Activated T-cell treated with anti-CD3 and anti-CD28 coated beads for 4 hours (primary cell): ENCODE measurements at places on chromosomes 2 and 18.

GRCh38 chr18:5238371-5238976 lies 41.4 kb upstream of the AKAIN1 start:
- DNase-seq: peak; percentile 21

GRCh38 chr2:142936629-142937028 lies 59.2 kb downstream of the KYNU start:
- DNase-seq: no peak

GRCh38 chr2:27806311-27807059 lies 35.0 kb downstream of the MRPL33 start:
- no peak for DNase-seq

- DNase-seq: no peak
These were observed 466.3 kb upstream of the RAB12 start for GRCh38 chr18:8142932-8143331.

DNA sequence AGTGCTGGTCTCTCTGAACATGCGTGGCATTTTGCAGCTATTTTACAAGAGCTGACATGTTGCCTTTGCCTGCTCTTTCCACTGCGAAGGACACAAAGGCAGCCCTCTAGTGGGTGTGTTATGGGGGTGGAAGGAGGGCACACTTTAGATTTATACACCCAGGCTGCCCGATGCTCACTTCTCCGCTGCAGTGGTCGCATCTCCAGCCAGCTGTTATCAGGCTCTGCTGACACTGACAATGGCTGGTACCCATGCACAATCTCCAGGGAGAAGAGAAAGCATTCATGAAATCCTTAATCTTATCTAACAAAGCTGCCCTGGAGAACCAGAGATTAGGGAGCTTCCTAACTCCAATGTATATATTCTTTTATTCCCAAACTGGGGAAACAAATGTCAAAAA lies 113.5 kb downstream of the EPHA4 start:
- DNase-seq: no peak

DNA sequence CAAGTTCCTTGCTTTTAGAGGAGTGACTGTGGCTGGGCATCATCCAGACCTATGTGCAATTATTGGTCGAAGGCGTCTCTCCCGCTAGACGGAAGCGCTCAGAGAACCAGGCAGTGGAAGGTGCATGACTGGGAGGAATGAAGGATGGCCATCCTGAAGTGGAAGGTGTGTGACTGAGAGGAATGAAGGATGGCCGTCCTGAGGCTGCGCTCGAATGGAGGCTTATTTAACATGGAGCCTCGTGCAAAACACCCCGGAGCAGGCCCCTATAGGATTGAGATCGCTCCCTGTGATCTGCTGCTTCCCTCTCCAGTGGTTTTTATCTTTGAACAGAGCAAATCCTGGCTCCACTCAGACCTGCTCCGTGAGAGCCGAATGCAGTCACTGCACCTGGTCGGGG lies 140.2 kb upstream of the ID2 start:
- no peak for DNase-seq

DNA sequence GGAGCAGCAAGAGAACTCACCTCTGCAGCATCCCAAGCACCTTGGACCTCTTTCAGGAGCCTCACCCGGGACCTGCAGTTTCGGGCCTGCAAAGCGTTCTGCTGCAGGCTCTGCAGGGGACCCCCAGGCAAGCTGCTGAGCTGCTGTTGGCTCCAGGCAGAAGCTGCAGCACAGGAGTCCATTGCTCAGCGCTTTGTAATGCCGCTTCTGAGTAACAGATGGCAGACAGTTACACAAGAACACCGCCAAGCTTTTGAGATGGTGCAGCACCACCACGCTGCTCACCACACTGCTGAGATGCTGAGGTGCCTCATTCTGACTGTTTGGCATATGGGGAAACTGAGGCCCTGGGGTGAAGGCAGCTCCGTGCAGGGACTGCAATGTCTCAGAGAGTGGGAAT lies 1.9 kb upstream of the GALNT14 start:
- no peak for DNase-seq

DNA sequence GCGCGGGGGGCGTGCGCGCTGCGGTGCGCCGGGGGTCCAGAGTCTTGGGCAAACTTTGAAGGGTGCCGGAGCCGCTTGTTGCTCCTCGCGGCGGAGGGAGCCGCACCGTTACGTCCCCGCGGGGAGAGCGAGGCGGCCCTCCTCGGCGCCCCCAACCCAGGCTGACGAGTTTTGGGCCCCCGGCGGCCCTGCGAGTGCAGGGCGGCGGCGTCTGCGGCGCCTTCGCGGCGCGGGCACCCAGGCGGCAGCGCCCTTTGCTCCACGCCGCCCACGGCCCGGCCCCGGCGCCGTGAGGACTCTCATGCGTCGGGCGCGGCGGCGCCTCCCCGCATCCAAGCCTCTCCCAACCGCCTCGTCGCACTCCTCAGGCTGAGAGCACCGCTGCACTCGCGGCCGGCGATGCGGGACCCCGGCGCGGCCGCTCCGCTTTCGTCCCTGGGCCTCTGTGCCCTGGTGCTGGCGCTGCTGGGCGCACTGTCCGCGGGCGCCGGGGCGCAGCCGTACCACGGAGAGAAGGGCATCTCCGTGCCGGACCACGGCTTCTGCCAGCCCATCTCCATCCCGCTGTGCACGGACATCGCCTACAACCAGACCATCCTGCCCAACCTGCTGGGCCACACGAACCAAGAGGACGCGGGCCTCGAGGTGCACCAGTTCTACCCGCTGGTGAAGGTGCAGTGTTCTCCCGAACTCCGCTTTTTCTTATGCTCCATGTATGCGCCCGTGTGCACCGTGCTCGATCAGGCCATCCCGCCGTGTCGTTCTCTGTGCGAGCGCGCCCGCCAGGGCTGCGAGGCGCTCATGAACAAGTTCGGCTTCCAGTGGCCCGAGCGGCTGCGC lies 814 bp downstream of the FZD7 start:
- DNase-seq: no peak

- DNase-seq: no peak
These were observed 253.0 kb upstream of the ERBB4 start for GRCh38 chr2:212791569-212791968.

DNA sequence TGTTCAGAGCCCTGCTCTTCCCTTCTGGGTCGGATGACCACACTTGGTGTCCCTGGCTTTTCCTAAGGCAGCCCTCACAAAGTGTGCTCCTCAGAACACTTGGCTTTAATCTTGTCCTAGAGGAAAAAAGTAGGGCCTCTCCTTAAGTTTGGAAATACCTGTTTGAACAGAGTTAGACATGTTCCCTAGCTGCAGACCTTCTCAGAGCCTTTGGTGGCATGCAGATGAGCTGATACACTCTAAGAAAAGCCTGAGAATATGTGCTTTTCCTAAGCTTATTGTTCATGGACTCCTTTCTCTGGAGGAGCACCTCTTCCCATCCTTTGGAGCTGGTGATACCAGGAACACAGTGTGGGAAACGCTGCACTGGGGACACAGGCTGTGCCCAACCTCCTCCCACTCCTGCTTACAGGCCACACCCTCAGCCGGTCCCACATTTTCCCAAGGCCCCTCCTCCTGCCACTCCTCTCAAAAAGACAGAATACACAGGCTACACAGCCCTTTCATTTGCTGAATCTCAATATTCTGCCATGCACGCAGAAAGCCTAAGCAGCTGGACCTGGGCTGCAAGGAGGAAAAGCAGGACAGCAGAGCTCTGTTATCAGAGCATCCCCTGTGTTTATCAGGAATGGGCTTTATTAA lies 443.6 kb downstream of the NBAS start:
- DNase-seq: no peak

GRCh38 chr2:231937057-231937456 lies 10.9 kb upstream of the NPPC start:
- DNase-seq: no peak

GRCh38 chr2:57902578-57902977 lies 144.0 kb upstream of the VRK2 start:
- DNase-seq: no peak

DNA sequence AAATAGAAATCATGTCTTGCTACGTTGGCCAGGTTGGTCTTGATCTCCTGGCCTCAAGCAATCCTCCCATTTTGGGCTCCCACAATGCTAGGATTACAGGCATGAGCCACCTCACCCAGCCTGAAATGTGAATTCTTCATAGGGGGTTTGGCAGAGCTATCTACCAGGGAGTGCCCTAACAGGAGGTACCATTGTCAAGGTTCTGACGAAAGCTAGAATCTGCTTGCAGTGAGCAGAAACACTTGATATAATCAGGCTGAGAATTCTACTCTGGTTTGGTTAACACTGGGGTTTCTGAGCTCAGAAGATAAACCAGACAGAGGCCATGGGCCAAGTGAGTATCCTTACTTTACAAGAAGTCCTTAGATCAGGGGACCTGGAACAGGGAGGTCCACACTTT lies 7.2 kb upstream of the LAMA3 start:
- no peak for DNase-seq

- DNase-seq: no peak
These were observed 67.3 kb downstream of the CTNNA2 start for GRCh38 chr2:79580175-79580574.

- no peak for DNase-seq
These were observed 16.4 kb upstream of the C1QL2 start for GRCh38 chr2:119174993-119175347.

DNA sequence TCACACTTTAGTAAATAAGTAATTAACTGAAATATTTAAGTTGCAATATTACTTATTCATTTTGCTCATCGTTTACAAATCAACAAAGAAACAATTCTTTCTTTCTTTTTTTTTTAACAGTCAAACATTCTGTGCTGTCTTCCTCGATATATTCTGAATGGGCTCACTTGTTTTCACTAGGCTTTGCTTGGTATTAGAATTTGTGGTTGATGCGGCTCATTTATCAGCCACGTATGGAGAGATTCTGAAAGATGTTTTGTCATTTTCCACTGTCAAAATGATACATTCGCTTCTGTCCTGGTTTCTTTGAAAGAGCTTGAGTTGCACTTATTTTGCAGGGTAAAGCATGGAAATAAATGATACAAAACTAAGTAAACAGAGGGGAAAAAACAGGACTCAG lies 323.7 kb downstream of the LRRTM1 start:
- DNase-seq: no peak

GRCh38 chr2:48114256-48114655 lies 208.0 kb upstream of the FBXO11 start:
- peak; percentile 60 for DNase-seq

DNA sequence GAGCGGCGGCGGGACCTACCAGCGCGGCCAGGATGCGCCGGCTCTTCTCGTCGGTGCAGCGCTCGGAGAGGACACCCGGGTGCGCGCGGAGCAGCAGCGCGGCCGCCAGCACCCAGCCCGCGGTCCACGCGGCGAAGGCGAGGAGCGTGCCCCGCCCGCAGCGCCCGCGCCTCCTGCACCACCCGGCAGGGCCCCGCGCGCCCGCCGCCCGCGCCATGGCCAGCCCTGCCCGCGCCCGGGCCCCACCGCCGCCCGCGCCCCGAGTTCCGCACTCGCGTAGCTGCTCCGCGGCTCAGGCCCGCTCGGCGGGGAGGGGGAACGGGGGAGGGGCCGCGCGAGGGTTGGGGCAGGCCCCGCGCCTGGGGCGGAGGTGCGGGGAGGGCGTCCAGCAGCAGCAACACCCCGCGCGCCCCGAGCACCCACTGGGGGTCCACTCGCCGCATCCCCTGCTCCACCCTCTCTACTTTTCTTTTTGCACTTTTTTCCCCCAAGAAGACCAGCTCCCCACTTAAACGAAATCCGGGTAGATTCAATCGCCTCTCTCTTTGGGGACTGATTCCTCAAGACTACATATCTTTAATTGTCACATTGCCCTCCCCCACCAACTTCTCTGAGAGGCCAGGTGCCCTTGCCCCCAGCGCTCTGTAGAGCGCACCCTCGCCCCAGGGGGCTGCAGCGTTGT lies at the start of gene DIPK1C:
Gene DIPK1C, minus strand, starts transcription at position 266 of the 682 bp plus-strand sequence. Its CDS starts 49 bp downstream, at position 217.
- DNase-seq: no peak
